ENCODE measurements at places on chromosomes 1 and 21.

GRCh38 chr1:110076789-110077500, 6.5 kb upstream of the ALX3 start:
- H3K36me3 ChIP-seq, result no peaks in the 10 kb centered on the region
- no peak overlapping the region for H3K4me3 ChIP-seq
- DNase-seq, result no peak
- H3K27ac ChIP-seq, result no peak overlapping the region
- H3K27me3 ChIP-seq, result peaks cover 49% of the 10 kb centered on the region

DNA sequence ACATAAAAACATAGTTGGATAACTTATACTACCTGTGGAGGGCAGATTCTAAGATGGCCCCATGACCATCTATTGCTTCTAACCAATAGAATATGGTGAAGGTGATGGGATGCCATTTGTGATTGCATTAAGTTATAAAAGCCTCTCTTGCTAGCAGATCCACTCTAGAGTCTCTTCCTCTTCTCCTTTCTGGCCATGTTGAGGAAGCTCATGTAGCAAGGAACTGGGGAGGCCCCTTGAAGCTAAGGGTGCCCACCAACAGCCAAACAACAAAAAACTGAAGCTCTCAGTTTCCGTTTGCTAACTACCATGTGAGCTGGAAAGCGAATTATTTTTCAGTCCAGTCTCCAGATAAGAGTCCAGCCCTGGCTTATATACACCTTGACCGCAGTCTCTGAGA, 16.0 kb upstream of the AGO1 start:
- no peaks in the 10 kb centered on the region for H3K4me1 ChIP-seq
- no peak for DNase-seq
- H3K27ac ChIP-seq, result no peak overlapping the region

GRCh38 chr1:232393444-232394146, 236.3 kb downstream of the SIPA1L2 start:
- H3K27ac ChIP-seq, result no peak overlapping the region
- no peak for DNase-seq
- H3K4me1 ChIP-seq, result no peaks in the 10 kb centered on the region
- no peaks in the 10 kb centered on the region for H3K27me3 ChIP-seq
- no peaks in the 10 kb centered on the region for H3K36me3 ChIP-seq
- H3K4me3 ChIP-seq, result no peak overlapping the region

DNA sequence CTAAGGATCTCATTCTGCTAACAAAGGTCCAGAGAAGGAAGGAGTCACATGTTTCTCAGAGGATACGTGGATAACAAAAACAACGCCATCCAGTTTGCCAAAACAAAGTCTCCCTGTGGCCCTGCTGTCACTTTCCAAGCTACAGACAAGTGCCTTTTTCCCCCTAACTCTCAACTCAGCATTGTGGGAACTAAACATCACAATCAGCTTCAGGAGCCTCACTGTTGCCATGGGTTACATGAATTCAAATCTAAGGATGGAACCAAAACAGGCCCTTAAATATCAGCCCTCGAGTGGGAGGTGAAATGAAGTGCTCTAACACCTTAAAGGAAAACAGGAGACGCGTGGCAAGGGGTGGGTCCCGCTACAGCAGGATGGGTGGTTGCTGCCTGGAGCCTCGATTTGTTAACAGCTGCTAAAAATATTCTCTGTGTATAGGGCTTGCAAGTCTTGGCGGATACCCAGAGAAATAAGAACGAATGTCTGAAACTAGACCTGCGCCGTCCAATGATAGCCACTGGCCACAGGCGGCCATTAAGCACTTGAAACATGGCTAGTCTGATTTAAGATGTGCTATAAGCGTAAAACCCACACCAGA, 66.4 kb upstream of the SOD1 start:
- H3K4me1 ChIP-seq, result no peaks in the 10 kb centered on the region
- H3K27ac ChIP-seq, result no peak overlapping the region
- H3K27me3 ChIP-seq, result peaks cover 2% of the 10 kb centered on the region
- no peak overlapping the region for H3K4me3 ChIP-seq
- H3K36me3 ChIP-seq, result no peaks in the 10 kb centered on the region

GRCh38 chr21:14070049-14070893, 140.5 kb downstream of the LIPI start:
- no peaks in the 10 kb centered on the region for H3K27me3 ChIP-seq
- no peak overlapping the region for H3K4me3 ChIP-seq
- no peaks in the 10 kb centered on the region for H3K4me1 ChIP-seq
- no peak for DNase-seq

DNA sequence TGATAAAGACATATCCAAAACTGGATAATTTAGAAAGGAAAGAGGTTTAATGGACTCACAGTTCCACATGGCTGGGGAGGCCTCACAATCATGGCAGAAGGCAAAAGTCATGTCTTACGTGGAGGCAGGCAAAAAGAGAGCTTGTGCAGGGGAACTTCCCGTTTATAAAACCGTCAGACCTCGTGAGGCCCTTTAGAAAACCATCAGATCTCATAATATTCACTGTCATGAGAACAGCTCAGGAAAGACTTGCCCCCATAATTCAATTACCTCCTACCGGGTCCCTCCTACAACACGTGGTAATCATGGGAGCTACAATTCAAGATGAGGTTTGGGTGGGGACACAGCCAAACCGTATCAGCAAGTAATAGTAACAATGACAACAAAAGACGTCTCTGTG, 88.2 kb upstream of the SLC25A33 start:
- DNase-seq, result no peak
- no peak overlapping the region for H3K27ac ChIP-seq
- H3K4me1 ChIP-seq, result no peaks in the 10 kb centered on the region
- no peak overlapping the region for H3K4me3 ChIP-seq
- no peaks in the 10 kb centered on the region for H3K36me3 ChIP-seq

DNA sequence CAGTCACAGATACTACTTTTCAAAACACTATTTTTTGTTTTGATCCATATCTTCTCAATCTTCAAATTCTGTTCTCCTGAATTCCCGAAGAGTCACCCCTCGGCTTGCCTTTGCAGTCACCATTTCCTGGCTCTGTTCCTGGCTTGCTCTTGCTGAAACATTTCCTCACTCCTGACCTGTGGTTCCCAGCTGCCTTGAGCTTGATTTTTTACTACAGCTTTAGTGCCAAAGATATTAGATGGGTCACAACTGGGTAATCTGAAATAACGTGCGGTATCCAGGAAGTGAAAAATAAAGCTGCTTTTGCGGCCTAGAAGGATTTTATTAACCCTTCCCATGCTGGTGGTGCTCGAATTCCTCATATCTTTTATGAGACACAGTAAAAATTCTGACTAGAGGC, 318.8 kb downstream of the PCP4 start:
- H3K4me1 ChIP-seq, result no peaks in the 10 kb centered on the region
- H3K36me3 ChIP-seq, result peaks cover 4% of the 10 kb centered on the region
- no peak for DNase-seq
- no peak overlapping the region for H3K27ac ChIP-seq

DNA sequence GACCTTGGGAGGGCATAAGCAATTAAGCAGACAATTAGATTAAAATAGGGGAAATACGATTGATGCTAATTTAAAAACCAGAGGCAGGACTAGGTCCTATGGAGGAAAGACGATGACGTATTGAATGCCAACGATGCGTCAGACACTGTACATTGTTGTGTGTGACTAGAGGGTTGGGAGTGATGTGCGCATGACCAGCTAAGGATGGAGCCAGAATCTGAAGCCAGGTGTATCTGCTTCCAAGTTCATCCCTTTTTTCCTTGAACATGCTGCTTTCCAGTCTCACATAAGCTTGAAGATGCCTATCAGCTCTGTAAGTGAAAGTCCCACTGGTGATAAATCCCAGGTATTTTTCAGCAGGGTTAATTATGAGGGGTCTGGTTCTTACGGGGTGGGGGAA, 576.2 kb downstream of the MATN1 start:
- no peaks in the 10 kb centered on the region for H3K36me3 ChIP-seq
- H3K4me3 ChIP-seq, result no peak overlapping the region
- no peaks in the 10 kb centered on the region for H3K27me3 ChIP-seq
- no peaks in the 10 kb centered on the region for H3K4me1 ChIP-seq

GRCh38 chr1:48688102-48688760, 88.5 kb downstream of the BEND5 start:
- DNase-seq, result no peak
- no peak overlapping the region for H3K27ac ChIP-seq
- no peaks in the 10 kb centered on the region for H3K36me3 ChIP-seq
- no peak overlapping the region for H3K4me3 ChIP-seq
- no peaks in the 10 kb centered on the region for H3K27me3 ChIP-seq

DNA sequence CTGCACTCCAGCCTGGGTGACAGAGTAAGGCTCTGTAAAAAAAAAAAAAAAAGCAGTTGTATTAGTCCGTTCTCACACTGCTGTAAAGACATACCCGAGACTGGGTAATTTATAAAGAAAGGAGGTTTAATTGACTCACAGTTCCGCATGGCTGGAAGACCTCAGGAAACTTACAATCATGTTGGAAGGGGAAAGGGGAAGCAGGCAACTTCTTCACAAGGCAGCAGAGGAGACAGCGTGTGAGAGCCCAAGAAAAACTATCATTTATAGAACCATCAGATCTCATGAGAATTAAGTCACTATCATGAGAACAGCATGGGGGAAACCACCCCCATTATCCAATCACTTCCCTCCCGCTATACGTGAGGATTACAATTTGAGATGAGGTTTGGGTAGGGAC, 151.7 kb upstream of the NR5A2 start:
- no peak overlapping the region for H3K4me3 ChIP-seq
- H3K27me3 ChIP-seq, result peaks cover 10% of the 10 kb centered on the region
- H3K27ac ChIP-seq, result no peak overlapping the region
- DNase-seq, result no peak

GRCh38 chr1:46485564-46486431, 3.8 kb upstream of the DMBX1 start:
- peaks cover 19% of the 10 kb centered on the region for H3K4me1 ChIP-seq
- H3K27me3 ChIP-seq, result peaks cover 93% of the 10 kb centered on the region
- no peak overlapping the region for H3K4me3 ChIP-seq
- DNase-seq, result no peak
- H3K36me3 ChIP-seq, result no peaks in the 10 kb centered on the region

- H3K4me1 ChIP-seq, result peaks cover 21% of the 10 kb centered on the region
- no peak overlapping the region for H3K27ac ChIP-seq
- no peak overlapping the region for H3K4me3 ChIP-seq
- peaks cover 52% of the 10 kb centered on the region for H3K36me3 ChIP-seq
- DNase-seq, result no peak
Measured at GRCh38 chr21:37430184-37430821, 63.7 kb downstream of the DYRK1A start.

GRCh38 chr1:196377811-196378210, 230.4 kb downstream of the KCNT2 start:
- DNase-seq, result no peak
- H3K27me3 ChIP-seq, result no peaks in the 10 kb centered on the region
- no peak overlapping the region for H3K4me3 ChIP-seq
- no peak overlapping the region for H3K27ac ChIP-seq

- H3K27ac ChIP-seq, result no peak overlapping the region
- H3K4me1 ChIP-seq, result no peaks in the 10 kb centered on the region
- H3K27me3 ChIP-seq, result peaks cover 2% of the 10 kb centered on the region
- DNase-seq, result no peak
- no peaks in the 10 kb centered on the region for H3K36me3 ChIP-seq
Measured at GRCh38 chr1:96641282-96641681, 80.3 kb upstream of the PTBP2 start.

DNA sequence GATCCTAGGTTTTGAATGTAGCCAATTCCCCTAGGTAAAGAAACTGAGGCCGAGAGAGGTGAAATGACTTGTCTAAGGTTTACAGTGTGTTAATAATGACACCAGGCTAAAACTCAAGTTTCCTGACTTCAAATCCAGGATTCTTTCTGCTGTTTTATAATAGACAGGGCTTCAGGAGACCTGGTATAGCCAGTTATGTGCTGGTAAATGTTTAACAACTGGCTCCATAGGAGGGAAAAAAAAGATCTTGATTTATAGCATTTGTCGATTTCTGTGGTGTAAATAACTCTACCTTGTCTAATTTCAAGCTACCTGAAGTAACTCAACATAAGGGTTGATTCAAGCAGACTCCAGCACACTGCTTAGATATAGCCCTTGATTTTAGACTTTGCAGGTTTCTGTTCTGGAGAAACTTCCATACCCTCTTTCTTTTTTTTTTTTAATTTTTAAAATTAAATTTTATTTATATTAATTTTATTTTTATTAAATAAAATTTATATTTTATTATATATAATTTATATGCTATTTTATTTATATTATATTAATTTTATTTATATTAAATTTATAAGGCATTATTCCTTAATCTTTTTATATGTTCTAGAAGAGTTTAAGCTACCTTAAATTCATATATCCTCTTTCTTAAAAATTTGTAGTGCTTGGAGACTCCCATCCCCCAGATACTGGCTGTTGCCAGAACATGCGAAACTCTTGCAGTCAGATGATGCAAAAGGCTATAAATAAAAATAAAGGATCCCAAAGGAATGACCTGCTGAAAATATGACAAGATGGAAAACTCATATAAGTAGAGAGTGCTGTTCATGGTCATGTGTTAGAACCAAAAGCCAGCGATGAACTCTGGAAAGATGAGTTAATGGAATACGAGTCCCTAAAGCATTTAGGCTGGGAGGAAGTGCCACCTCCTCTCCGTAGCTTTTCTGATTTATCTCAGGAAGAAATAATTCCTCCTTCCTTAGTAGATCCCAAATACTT, 35.4 kb upstream of the SRSF10 start:
- no peak overlapping the region for H3K4me3 ChIP-seq
- H3K27ac ChIP-seq, result no peak overlapping the region
- no peak for DNase-seq
- H3K27me3 ChIP-seq, result peaks cover 36% of the 10 kb centered on the region
- H3K36me3 ChIP-seq, result no peaks in the 10 kb centered on the region
- no peaks in the 10 kb centered on the region for H3K4me1 ChIP-seq

DNA sequence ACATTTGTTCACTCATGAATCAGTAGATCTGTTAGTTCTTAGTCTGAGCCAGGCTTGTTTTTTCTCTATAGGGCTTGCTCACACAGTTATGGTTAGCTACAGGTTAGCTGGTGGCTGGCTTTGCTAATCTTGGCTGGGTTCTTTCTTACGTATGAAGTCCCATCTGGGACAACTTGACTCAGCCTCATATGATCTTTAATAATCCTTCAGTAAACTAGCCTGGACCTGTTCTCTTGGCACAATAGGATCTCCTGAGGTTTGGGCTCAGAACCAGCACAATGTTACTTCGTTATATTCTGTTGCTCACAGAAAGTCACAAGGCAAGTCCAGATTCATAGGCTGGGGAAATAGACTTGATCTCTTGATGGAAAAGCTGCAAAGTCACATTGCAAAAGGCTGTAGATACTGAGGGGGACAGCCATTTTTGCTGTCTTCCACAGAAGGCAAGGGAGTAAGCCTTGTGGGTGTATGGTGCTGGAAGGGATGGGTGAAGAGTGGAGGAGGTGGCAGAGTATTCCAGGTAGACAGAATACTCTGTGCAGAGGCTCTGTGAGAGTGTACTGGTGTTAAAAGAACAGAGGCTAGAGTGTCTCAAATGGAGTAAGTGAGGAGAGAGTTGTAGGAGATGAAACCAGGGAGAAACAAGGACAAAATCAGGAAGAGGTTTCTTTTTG, 24.4 kb downstream of the EFCAB7 start:
- H3K27ac ChIP-seq, result no peak overlapping the region
- no peaks in the 10 kb centered on the region for H3K4me1 ChIP-seq
- no peaks in the 10 kb centered on the region for H3K27me3 ChIP-seq
- peaks cover 3% of the 10 kb centered on the region for H3K36me3 ChIP-seq

All from activated CD8-positive, alpha-beta memory T cell treated with anti-CD3 and anti-CD28 coated beads, Interleukin-2, amount 10 ng/mL, durations not matched to agents 7 days and 5 days (primary cell).